NCI-H2029 (cell line): ENCODE measurements at places on chromosomes 12 and 14.

DNA sequence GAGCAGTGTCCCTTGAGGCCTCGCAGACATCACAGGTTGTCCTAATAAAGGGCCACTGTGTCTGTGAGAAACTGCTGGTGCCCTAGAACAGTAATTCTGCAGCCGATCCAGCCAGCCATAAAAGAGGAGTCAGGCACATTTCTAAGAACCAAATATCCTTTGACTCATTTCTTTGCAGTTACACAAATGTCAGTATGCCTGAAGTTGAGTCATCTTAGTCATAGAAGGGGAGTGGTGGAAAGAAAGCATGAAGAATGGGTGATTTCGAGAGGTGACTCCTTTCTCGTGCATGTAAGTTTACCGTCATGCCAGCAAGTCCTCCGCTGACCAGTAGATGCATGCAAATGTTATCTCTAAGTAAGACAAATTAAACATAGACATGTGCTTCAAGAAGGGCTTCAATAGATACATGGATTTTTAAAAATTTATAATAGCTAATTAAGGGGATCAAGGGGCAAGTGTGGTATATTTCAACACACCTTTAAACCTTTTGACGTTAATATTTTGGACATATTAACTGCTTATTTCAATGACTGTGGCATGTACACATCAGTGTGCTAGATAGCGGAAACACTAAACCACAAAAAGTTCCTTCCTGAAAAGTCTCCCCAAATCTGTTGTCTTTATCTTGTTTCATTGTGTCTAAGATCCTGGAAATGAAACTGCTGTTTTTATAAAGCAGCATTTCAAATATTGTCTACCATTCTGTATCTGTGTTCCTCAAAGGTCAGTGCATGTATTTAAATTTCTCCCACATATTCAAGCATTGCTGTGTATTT, 497.4 kb downstream of the NPAS3 start:
- no peak for DNase-seq

DNA sequence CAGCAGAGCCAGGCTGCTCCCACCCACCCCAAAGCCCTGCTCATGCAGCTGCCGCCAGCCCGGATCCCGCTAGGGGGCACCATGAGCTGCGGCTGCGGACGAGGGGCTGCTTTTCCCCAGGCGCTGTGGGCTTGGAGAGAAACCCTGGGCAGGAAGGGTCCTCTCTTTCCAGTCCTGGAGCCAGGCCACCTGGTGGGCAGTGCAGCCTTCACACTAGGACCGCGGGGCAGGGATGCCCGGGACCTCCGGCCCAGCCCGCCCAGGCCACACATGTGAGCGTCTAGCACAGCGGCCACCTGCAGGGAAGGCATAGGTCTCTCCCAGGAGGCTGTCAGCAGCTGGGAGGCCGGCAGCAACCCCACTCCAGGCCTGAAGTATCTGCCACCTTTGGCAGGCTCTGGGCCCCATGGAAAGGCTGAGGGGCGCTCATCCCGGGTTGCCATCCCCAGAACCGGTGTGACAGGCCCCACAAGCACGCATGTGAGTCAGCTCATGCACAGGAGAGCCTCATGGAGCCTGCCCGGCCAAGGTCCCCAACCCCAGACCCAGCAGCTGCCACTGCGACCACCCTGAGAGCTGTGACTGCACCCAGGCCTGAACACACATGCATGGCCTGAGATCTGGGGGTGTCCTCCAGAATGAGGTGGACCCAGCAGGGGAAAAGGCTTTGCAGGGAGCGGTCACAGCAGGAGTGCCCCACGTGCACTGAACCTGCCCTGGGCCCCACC, 280.0 kb upstream of the RTL1 start:
- no peak for DNase-seq

- DNase-seq: no peak
These were observed 19.8 kb upstream of the DCD start for GRCh38 chr12:54667945-54668344.

DNA sequence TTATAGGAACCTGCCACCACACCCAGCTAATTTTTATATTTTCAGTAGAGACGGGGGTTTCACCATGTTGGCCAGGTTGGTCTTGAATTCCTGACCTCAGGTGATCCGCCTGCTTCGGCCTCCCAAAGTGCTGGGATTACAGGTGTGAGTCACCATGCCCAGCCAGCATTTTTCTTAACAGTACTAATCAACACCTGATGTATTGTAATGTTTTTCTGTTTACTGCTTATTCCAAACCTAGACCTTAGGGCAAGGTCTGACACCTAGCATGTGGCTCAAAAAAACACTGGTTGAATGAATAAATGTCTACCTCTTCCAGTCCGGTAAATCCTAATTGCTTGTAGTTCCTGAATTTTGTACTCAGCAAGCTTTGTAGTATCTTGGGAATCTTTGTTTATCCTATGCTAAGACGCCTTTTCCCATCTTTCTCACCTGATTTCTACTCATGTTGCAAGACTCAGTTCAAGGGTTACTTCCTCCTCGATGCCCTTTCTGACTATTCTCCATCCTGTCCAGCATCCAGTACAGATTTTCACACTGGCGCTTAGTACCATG, 2.8 kb downstream of the PAN2 start:
- no peak for DNase-seq

- DNase-seq: no peak
These were observed 27.7 kb downstream of the PPP4R3A start for GRCh38 chr14:91482263-91483013.

DNA sequence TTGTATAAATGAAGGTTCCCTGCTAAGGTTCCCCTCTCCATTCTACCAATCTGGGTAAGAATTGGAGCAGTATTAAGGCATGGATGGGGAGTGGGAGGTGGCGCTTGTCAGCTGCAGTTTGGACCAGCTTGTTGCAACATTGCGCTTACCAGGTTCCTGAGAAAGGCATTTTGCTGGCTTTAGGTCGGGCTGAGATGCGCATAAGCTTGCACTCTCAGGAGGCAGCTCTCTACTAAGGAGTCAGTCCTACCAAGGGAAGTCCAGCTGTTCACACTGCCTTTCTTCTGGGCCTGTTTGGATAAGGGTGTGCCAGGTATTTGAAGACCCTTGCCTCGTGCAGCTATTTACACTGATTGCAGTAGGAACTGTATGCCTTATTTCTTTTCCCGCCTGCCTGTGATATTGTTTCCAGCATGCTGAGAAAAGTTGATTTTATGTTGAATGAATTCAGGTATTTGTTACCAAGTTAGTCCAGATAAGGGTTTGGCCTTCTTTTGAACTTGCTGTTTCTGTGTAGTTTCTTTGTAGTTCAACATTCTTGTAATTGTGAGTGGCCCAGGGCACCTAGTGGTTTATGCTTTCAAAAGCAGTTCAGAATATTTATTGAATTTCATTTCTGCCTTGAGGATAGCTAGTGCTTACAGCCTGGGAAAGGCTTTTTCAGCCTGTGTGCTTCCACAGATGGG, 2.6 kb downstream of the MLEC start:
- no peak for DNase-seq

- no peak for DNase-seq
These were observed 5.3 kb downstream of the PHETA1 start for GRCh38 chr12:111363578-111363977.

GRCh38 chr12:130452546-130452945, 114.9 kb downstream of the PIWIL1 start:
- no peak for DNase-seq

DNA sequence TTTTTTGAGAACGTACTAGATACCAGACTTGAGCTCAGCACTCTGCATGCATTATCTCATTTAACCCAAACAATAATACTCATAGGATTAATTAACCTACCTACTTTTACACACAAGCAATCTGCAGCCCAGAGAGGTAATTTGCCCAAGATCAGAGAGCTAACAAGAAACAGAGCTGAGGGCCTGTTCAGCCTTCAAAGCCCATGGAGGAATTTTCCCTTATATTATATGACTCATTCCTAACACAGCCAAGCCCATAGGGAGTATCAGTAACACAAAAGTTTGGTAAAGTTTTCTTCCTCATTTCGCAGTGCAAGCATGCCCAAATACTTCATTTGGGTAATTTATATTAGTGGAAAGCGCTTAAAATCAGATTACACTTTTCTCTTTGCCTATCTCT, 94.7 kb downstream of the GALC start:
- DNase-seq: no peak

DNA sequence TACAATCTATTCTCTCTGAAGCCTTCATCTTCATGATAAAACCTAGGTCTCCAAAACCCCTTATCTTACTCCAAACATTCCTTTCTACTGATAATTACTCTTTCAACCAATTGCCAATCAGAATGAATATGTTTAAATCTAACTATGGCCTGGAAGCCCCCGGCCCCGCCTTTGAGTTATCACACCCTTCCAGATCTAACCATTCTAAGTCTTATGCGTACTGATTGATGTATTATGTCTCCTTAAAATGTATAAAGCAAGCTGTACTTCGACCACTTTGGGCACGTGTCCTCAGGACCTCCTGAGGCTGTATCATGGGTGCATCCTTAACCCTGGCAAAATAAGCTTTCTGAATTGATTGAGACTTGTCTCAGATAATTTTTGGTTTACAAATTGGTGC, 14.4 kb downstream of the PABPN1 start:
- DNase-seq: no peak

DNA sequence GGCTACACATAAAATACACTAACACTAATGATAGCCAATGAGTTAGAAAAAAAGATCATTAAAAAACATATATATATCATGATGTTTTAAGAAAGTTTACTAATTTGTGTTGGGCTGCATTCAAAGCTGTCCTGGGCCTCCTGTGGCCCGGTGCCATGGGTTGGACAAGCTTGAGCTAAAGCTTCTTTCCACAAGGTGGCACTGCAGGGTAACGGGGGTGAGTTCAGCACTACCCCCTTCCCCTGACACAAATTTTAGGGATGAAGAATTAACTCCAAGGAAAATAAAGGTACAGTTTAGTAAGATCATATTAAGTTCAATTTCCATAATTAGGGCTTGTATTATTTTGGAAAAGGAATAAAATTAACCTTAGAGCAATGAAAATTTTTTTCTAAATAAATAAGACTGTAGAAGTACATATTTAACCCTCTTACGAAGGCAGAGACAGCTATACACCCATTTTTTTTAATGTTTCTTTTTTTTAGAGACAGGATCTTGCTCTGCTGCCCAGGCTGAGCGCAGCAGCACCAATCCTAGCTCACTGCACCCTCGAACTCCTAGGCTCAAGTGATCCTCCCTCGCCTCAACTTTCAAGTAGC, 38.9 kb downstream of the PPP1R13B start:
- peak; percentile 39 for DNase-seq

GRCh38 chr14:54577977-54578376, 11.0 kb downstream of the SAMD4A start:
- no peak for DNase-seq

- DNase-seq: no peak
These were observed 150.5 kb downstream of the KCNH5 start for GRCh38 chr14:62894736-62895135.

GRCh38 chr14:29805415-29806123, 122.1 kb downstream of the PRKD1 start:
- DNase-seq: peak; percentile 81

GRCh38 chr14:68975667-68976066, 3.4 kb downstream of the ACTN1 start:
- no peak for DNase-seq

DNA sequence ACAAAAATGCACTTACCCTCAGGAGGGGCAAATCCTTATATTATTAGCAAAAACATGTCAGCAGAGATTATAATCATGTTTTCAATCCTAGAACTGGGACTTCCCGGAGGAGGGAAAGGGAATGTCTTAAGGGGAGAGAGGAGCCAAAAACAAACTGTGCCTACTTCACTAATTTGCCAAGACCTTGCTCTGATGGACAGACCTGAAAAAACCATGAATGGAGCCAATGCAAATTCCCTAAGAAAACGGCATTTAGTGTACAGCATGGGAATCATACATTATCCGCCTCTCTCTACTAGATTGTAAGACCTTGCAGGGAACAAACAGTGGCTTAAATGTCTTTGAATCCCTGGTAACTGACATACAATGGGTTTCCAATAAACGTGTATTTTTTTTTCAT, 70.4 kb downstream of the NTN4 start:
- no peak for DNase-seq

DNA sequence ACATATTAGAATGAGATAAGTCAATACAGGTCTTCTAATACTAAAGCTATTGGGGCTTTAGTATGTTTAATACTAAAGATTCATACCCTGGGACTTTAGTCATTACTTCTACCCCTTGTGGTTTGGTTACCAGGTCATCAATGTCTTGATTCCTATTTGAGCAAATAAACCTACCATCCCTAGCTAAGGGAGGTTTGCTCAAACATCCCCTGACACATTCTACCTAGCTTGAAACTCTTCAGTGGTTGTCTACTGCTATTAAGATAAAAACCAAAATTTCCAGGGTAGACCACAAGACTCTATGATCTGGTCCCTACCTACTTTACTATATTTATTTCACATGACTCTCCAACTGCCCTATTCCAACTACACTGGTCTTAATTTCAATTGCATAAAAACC, 7.3 kb upstream of the C2CD5 start:
- DNase-seq: no peak

DNA sequence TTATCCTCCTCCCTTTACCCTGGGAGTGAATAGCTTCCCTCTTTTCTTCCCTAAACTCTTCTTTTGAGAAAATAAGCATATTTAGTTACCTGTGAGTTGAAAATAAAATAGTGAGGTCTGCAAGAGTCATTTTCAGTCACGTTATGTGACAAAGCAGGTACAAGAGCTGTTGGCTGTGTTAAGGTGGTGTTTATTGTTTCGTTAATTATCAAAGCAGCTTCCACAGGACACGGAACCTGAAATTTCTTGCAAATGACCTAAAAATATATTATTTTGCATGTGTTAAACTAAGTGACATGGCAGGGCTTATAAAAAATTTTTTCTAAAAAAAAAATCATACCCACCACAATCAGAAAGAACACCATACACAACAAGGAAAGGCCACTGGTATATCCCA, 8.3 kb downstream of the SLC38A2 start:
- DNase-seq: no peak

GRCh38 chr12:45312012-45312411, 96.1 kb downstream of the ANO6 start:
- no peak for DNase-seq

DNA sequence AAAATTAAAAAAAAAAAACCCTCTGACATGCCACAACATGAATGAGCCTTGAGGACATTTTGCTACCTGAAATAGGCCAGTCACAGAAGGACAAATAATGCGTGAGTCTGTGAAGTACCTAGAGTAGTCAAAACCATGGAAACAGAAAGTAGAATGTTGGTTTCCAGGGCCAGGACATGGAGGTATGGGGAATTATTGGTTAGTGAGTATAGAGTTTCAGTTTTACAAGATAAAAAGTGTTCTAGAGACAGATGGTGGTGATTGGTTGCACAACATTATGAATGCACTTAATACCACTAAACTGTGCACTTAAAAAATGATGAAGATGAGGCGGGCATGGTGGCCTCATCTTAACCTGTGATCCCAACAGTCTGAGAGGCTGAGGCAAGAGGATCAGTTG, 47.6 kb upstream of the ZFP36L1 start:
- no peak for DNase-seq
